A375 (cell line): ENCODE measurements at places on chromosomes 5 and 9. TPM values are rescaled to one million over a fixed set of nuclear protein-coding genes. Genes with fewer than 3 reads are reported as not detected.

COL27A1 gene
- total RNA-seq: 14.6 and 15.3 TPM in 2 replicates

SPINK7 gene
- total RNA-seq: not detected in 2 replicates

GRM6 gene
- total RNA-seq: not detected in 2 replicates

SPAG8 gene
- 1.2 and 3.7 TPM in 2 replicates for total RNA-seq

BRINP1 gene
- total RNA-seq: not detected in 2 replicates

ZNF483 gene
- 3.3 and 3.8 TPM in 2 replicates for total RNA-seq

ELAVL2 gene
- 2.0 and 2.3 TPM in 2 replicates for total RNA-seq

SPATA31E1 gene
- total RNA-seq: not detected in 2 replicates

MARCOL gene
- not detected in 2 replicates for total RNA-seq

ARSI gene
- total RNA-seq: 0.26 TPM in 1 of 2 replicates, not detected in the other

ADAMTS13 gene
- 2.7 and 3.9 TPM in 2 replicates for total RNA-seq

DNAJC25 gene
- total RNA-seq: 7.5 and 11.7 TPM in 2 replicates

HTR1A gene
- total RNA-seq: not detected in 2 replicates

OBP2B gene
- not detected in 2 replicates for total RNA-seq

EQTN gene
- not detected in 2 replicates for total RNA-seq

LCN1 gene
- not detected in 2 replicates for total RNA-seq

EIF4E1B gene
- total RNA-seq: not detected in 2 replicates

SLC1A3 gene
- total RNA-seq: 21.7 and 23.9 TPM in 2 replicates

PCDHB2 gene
- total RNA-seq: 11.2 and 12.8 TPM in 2 replicates

KCNV2 gene
- total RNA-seq: not detected in 2 replicates

FOXD4L3 gene
- total RNA-seq: not detected in 2 replicates

PCDHGC5 gene
- total RNA-seq: 1.1 and 1.3 TPM in 2 replicates

GABRA6 gene
- 0.05 TPM in 1 of 2 replicates, not detected in the other for total RNA-seq

PIP5K1B gene
- total RNA-seq: 0.19 TPM in 1 of 2 replicates, not detected in the other

MYMK gene
- not detected in 2 replicates for total RNA-seq

SH3PXD2B gene
- total RNA-seq: 9.1 and 10.3 TPM in 2 replicates

PCDHB15 gene
- 2.1 and 2.7 TPM in 2 replicates for total RNA-seq

WASHC1 gene
- total RNA-seq: 11.4 and 13.3 TPM in 2 replicates

ARHGEF28 gene
- 24.4 and 28.0 TPM in 2 replicates for total RNA-seq

PCA3 gene
- not detected in 2 replicates for total RNA-seq

TRPM3 gene
- total RNA-seq: 1.6 and 1.8 TPM in 2 replicates

HSPA4 gene
- total RNA-seq: 86.9 and 114 TPM in 2 replicates

SVEP1 gene
- 0.72 and 0.98 TPM in 2 replicates for total RNA-seq
